Astrocyte of the spinal cord (primary cell): ENCODE measurements at places on chromosomes 2 and 18.

- no peak for DNase-seq
Measured at GRCh38 chr2:32168513-32168912, 2.8 kb downstream of the SLC30A6 start.

DNA sequence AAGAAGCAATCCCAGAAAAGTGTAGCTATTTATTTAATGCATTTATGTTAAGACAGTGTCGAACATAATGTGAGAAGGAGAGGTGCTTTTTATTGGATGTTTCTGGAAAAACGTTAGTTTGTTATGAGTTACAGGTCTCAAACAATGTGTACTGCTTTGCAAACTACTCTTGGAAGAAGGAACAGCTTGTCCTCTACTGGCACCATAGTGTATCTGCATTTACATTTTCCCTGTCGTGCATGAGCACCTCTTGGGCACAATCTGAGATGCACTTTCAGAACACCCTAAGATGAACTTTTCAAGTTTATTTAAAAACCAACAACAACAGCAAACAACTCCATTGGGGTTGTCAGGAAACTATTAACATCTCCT is 22.8 kb downstream of the CCNYL1 start:
- DNase-seq: peak; percentile 46

DNA sequence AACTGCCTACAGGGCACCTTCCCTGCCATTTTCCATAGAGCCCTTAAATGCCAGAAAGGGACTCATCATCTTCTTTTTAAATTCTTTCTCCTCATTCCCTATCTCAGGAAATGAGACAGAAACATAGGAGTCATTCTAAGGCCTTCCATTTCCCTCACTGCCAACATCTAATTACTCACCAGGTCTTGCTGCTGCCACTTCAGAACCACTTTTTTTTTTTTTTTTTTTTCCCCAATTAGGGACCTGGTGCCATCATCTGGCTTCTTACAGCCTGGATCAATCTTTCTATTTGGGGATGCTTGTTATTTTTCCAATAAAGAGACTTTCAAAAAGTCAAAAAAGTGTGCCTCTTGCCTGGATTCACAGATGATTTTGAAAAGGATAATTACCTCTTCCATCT is 373.4 kb downstream of the LPIN1 start:
- peak; percentile 36 for DNase-seq

DNA sequence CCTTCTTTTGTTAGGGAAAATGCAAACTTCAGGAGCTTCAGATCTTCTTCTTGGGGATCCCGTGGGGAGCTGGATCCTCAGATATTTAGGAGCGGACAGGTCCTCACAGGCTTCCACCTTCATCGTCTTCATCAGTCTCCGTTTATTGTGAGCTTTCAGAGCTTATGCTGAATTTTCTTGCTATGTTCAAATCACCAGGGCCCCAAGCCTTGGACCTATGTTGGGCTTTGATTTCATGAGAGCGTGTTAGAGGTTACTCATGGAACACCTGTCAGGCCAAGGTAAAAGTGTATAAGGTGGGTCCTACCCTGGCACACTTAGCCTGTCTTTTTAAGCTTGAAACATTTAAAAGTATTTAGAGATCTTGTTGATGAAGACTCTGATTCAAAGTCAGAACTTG is 212.9 kb downstream of the FAM210A start:
- DNase-seq: no peak

DNA sequence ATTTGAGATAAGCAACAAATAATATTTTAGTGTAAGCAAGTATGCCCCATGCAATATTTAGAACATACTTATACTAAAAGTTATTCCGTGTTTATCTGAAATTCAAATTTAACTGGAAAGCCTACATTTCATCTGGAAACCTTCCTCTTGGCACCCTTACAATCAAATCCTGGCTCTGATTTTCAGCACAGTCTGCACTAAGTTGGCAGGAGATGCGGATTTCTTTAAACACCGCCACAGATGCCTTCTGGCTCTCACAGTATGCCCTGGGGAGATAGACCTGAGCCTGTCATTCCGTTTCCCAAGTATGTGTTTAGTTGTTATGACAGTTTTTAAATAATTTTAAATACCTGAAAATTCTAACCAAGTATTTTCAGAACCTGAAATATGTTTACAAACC is 7.3 kb upstream of the MLPH start:
- DNase-seq: no peak

GRCh38 chr2:34159901-34160300 is 560.8 kb upstream of the FAM98A start:
- DNase-seq: no peak
